AG09309 (cell line): ENCODE measurements at places on chromosomes 3 and 15.

GRCh38 chr15:101255051-101255395 is 3.2 kb upstream of the CHSY1 start:
- DNase-seq, result no peak

DNA sequence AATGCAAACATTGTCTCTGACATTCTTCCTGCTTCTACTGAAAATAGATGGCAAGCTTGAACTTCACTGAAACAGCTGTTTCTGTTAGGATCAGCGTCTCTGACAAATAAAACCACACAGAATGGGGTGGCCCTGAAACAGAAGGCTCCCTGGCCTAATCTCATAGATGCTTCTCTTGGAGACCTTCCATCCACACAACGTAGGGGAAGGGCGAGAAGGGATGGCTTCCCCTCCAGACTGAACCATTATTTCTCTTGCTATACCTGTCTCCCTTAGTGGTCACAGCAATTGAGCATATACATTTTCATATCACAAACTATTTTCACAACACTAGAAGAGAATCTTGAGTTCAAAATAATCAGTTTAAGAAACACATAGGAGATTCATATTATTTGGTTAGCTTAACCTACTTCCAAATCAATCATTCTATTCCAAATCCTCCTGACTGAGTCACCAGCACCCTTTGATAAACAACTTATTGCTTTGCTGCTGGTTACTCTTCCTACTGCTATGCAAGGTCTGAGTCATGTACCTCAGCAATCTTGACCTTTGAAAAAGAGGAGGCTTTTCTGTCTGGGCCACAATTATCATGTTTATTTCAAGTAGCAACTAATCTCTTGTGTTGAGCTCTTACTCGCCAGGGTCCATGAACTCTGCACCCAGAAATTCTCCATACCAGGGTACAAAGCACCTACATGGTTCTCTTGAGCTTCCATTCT is 45.5 kb downstream of the CBLB start:
- peak; percentile 74 for DNase-seq

- no peak for DNase-seq
These were observed 205.6 kb downstream of the IL20RB start for GRCh38 chr3:137163241-137163871.

- no peak for DNase-seq
These were observed 141.7 kb downstream of the LRRK1 start for GRCh38 chr15:101060576-101061551.

DNA sequence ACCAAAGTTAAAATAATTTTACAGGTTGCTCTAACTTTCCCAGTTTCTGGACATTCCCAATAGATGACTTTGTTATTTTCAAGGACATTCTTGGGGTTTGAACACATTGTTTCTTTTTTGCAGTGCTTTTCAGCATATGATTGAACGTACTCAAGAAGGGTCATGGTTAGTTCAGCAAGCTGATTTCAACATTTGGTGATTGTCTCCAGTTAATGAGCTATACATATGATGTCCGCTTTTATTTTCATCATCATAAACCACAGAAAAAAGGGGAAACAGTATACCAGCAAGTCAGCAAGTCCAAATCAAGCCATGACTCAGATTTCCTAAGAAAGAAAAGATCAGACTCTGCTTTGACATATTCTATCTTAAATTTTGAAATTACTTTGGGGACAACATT is 69.4 kb downstream of the B3GALNT1 start:
- DNase-seq, result peak; percentile 23

- peak; percentile 18 for DNase-seq
These were observed 173.3 kb upstream of the SNTN start for GRCh38 chr3:63478990-63479660.

DNA sequence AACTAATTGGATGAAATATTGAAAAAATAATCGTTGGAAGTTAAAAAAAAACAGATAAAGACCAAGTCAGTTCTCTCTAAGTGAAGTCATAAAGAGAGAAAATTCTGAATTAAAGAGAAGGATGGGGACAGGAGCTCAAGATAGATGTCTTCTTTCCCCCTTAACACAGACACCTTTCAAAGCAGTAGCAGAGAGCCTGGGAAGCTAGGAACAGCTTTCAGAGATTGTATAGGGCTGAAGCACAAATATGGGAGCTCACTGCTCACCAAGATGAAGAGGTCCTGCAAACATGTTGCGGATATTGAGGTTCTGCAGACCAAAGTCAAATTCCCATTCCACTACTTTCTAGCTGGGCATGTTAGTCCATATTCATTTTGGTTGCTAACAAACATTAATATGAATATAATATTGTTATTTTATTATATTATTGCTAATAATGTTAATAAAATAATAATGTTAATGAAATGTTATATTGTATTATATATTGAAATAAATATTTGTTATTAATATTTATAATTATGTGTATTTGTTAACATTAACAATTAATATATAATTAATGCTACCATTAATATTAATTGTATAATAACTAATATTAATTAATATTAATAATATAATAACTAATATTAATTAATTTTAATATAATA is 319.1 kb downstream of the OXSM start:
- DNase-seq, result no peak

GRCh38 chr3:65723985-65724384 is 314.7 kb downstream of the MAGI1 start:
- no peak for DNase-seq
